ENCODE measurements at places on chromosomes 3 and 15.

GRCh38 chr3:31895471-31895870 lies 85.6 kb downstream of the OSBPL10 start:
- DNase-seq: no peak

DNA sequence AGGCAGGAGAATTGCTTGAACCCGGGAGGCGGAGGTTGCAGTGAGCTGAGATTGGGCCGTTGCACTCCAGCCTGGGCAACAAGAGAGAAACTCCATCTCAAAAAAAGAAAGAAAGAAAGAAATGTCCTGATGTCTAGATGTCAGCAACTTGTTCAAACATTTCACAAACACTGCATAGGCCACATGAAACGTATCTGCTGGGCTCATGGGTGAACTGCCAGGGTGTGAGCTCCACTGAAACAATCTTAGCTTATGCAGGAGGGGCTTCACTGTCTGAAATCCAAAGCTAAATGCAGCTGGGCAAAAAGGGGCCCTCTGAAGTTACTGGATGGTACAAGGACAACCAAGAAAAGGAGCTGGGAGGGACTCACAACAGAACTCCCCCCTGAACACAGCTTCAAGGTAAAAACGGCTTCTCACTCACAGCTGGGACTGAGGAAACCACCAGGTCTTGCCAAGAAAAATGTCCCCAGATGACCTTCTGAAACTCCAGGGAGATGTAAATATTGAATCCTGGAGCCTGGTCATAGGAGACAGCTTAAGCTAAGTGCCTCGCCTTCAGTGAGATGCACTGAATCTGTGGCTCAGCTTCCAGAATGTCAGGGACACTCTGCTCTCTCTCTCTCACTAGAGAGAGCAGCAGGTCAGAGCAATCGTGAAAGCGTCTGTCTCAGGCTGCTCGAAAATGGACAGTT lies 31.9 kb downstream of the SEC61A1 start:
- no peak for DNase-seq

GRCh38 chr15:73081321-73081958 lies 29.2 kb downstream of the NEO1 start:
- peak; percentile 66 for DNase-seq

DNA sequence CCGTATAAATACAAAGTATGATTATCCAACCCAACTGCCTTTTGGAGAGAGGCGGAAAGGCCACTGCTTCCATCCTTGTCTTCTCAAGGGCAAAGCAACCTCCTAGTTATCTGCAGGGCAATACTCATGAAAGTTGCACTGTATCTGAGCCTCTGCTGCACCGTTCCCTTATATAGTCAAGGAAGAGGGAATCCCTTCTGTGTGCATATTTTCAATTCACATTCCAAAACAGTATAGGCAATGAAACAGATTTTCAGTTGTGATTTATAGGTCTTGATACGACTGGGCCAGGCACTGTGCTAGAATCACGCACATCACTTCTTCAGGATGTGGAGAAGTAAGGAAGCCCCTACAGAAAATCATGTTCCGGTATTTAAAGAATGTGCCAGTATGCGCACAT lies 455.7 kb downstream of the FOXP1 start:
- DNase-seq: no peak

DNA sequence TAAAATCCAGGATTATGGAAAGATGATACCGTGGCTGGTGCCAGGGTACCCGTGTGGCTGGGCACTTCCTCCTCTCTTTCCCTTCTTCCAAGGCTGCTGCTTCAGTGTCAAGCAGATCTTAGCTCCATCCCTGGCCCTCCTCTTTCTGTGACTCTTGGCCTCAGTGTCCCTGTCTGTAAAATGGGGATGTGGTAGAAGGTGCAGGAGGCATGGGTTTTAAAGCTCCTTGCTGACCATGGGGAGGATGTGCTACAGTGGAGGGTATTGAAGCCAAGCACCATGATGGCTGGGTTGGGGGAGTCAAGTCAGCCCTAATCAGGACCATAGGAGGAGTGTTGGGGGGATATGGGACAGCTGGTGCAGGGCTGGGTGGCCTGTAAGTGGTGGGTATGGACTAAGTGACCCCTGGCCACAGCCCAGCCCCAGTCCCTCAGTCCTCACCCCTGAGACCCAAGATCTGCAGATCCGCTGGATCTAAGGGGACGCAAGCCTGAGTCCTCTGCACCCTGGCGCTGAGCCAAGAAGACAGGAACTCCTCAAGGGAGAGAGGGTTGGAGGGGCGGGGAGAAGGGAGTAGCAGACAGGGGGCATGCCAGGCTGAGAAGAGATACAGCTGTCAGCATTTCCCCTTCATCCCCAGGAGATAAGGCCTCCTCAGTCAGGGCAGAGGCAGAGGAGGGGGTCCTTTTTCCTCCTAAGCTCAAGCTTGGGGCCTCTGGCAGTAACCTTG lies 12.0 kb downstream of the PTH1R start:
- DNase-seq: no peak

- DNase-seq: no peak
Measured at GRCh38 chr3:38130631-38131065, 6.3 kb downstream of the ACAA1 start.

- DNase-seq: no peak
Measured at GRCh38 chr3:188946351-188947240, 225.2 kb upstream of the TPRG1 start.

DNA sequence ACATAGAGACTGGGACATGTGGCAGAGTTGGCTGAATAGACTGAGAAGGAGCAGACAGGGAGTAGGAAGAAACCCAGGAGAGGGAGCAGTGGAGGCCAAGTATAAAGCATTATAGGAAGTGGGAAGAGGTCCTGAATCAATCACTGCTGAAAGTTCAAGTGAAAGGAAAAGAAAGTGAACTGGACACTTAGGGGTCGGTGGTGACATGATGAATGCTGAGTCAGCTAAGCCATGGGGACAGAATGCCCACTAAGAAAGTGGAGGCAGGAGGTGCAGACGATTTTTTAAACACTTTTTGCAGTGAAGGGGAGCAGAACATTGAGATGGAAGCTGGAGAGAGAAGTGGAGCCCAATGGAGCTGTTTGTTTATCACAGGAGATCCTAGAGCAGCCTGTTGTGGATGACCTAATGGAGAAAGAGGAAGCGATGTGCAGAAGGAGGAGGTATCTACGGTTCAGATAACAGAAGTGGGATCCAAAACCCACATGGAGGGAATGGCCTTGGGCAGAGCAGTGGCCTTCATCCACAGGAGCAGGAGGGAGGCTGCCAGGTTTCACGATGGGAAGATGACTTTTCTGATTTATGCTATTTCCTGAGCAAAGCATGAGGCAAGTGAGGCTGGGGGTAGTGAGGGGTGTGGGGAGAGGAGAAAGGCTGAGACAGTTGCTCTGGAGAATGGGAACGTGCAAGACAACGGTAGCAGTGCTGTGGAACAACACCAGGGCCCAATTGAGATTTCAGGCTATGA lies 208.2 kb downstream of the RPLP1 start:
- DNase-seq: no peak

Data from NCI-H526 (cell line).